Motor neuron (in vitro differentiated cells): ENCODE measurements at places on chromosomes 2 and 18. TPM values are rescaled to one million over a fixed set of nuclear protein-coding genes. Genes with fewer than 3 reads are reported as not detected.

- ATAC-seq = peak; percentile 28
Measured at GRCh38 chr18:78998371-78999071, 18.9 kb downstream of the SALL3 start.

DNA sequence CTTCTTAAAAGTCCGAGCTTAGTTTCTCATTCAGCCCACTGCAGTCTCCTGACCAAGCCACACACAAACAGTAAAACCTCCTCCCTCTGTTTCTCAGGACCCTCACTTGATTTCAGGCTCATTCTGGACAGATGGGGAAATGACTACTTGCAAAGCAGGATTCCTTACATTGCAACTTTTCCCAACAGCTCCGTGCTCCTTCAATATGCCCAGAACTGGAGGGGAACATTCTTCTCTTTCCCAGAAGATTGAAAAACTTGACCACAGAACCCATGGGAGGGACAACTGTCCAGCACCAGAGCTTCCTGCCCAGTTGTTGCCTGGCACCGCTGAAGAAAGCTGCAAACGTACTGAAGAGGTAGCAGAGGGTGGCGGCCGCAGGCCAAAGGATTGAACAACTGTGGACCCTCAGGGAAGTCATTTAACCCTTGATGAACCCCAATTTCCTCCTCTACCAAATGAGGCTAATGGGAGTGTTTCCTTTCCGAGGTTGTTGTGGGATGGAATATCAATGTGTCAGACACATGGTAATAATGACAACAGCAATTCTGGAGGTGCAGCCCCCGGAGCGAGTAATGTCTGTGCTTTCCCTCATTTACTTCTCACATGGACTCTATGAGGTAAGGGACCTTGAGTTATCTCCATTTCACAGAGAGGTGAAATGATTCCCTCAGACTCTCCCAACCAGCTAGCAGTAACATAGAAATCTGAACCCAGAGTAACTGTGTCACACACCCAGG lies 25.0 kb downstream of the BCL11A start:
- ATAC-seq = no peak

DNA sequence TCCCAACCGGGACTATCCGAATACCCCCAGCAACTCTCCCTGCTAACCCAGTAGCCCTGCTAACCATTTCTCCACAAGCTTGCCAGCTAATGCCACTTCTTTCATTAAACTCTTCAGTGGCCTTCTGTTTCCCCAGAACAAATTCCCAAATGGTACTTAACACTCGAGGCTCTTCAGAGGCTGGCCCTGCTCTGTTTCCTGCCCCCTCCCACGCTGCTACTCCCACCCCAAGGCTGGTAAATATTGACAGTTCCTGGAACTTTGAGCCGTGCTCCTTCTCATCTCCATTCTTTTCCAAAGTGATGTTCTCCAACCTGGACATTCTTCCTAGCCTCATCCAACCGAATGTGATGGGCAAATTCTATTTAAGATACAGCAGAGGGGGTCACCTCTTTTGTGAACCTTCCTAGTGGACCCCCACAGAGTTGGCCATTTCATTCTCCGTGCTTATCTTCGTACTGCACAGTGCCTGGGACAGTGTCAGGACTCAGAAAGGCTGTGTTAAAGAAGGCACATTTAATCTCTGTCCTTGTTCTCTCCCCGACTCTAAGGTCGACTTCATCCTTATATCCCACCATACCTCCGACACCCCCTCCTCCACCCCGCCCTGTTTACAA lies 3.2 kb upstream of the KIDINS220 start:
- ATAC-seq = no peak

DNA sequence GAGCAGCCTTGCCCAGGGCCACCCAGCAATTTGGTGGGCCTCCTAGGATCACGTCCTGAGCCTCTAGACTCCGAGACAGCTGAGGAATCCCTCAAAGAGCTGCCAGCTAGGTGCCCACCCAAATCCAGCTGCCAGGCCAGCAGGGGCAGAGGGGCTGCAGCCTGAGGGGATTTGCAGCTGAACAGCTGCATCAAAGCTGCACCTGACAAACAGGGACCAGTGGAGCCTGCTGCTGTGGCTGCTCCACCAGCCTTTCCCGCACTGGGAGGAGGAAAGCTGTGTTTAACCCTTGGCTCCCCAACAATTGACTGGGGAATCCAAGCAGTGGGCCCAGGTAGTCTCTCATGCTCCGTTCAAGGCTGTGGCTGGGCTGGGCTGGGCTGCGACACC lies 8.2 kb downstream of the ADRA2B start:
- ATAC-seq = no peak

- ATAC-seq = no peak
Measured at GRCh38 chr2:139652385-139652784, 872.2 kb upstream of the NXPH2 start.

DNA sequence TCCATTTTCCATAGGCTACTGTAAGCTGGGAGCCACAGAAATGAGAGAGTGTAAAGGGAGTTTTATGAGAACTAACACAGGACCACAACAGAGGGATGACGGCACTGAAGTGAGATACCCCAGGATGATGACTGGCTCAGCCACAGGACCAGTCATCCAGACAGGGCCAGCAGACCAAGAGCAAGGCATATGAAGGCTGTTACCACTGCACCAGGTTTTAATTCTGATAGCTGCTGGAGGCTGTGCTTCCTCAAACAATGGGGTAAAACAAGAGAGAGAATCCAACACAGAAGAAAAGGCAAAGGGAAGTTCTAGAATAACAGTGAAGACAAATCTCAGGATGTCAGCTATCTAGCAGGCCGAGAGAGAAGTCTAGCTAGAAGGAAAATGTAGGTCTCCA lies 94.9 kb downstream of the BCL2 start:
- ATAC-seq = no peak

- ATAC-seq = no peak
Measured at GRCh38 chr2:164754157-164755093, 87.2 kb downstream of the COBLL1 start.

DNA sequence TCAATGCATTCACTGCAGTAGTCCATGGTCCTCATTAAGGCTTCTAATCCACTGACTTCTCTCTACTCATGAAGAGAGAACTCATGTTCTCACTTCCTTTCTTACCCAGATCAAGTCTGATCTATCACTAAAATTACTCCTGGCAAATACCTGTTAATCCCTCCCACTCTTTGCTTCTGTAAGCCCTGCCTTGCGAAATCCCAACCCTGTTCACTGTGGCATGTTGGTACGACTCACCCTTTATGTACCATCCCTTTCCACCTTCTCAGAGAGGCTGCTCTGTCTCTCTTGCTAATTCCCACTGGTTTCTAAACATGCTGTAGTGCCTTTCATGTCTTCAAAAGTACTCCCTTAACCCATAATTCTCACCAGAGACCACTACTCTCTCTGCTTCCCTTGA lies 272.2 kb upstream of the ACVR2A start:
- no peak for ATAC-seq

DNA sequence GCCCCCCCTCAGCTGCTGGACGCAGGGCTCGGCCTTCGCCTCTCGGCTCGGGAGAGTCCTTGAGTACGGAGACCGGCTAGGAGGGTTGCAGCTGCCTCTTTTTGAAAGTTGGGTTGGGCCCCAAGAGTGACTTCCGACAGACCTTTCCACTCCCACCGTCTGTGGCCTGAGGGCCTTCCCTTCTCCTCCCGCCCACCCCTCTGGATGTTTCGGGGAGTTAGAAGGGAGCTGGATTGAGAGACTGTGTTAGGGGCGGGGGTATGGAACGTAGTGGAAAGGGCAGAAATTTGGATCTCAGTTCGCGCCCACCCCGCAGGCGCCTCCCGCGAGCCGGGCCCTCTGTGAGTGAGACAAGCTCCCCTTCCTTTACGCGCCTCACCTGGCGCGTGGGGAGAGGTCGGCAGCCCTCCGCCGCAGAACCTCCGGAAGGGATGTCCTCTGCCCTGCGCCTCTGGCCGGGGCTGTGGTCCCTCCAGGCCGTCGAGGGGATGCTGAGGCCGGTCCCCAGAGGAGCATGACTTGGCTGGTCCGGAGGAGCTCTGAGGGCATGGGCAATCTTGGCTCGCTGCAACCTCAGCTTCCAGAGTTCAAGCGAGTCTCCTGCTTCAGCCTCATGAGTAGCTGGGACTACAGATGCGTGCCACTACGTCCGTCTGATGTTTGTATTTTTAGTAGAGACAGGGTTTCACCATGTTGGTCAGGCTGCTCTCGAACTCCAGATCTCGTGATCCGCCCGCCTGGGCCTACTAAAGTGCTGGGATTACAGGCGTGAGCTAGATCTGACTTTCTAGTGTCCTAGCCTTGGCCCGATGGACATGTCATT lies 15.9 kb downstream of the C2orf74 start:
- ATAC-seq = no peak

DNA sequence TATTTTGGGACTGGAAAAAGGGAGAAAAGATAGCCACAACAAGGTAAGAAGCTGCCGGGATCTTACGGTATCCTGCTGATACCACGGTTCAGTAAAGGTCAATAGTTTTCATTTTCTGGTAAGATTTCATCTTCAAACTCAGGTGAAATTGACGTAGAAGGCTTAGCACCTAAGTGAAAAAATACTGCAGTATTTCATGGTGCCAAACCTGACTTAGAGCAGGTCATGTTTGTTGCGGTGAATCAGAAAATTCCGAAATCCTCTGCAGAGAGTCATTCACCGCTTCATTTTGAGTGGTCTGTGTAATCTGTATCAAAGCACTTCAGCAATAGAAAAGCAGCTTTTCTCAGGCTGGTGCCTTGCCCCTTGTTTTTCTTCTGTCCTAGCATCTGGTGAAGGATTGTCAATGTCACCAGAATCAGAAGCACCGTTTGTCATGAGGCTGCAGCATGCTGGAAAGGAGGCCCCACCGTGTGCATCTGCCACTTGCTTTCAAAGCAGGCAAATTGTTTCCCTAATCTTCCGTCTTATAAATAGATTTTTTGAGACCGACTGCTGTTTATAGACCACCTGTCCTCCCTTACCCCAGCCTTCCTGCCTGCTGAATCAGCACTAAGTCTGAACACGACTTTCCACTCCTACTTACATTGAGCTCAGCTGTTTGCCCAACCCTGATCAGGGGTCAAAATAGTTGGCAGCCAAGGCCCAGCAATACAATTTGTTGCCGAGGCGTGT lies 156.3 kb downstream of the EML6 start:
- ATAC-seq = no peak

DNA sequence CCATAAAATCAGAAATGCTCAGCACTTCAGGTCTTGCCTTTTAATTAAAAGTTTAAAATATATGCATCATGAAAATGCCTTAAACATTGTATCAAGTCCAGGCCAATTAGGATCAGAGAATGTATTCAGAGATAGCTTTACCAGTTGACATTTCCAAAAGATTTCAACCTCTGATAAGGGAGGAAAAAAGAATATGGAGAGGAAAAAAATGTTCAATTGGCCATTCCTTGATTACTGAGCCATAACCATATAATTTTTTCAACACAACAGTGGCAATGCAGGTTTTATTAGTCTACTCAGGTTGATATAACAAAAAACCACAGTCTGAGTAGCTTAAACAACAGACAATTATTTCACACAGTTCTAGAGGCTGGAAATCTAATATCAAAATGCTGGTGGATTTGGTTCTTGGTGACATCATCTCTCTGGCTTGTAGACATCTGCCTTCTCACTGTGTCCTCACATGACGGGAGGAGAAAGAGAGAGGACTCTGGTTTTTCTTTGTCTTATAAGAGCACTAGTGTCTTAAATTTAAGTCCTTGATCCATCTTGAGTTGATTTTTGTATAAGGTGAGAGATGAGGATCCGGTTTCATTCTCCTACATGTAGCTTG lies 111.9 kb downstream of the IRS1 start:
- no peak for ATAC-seq

DNA sequence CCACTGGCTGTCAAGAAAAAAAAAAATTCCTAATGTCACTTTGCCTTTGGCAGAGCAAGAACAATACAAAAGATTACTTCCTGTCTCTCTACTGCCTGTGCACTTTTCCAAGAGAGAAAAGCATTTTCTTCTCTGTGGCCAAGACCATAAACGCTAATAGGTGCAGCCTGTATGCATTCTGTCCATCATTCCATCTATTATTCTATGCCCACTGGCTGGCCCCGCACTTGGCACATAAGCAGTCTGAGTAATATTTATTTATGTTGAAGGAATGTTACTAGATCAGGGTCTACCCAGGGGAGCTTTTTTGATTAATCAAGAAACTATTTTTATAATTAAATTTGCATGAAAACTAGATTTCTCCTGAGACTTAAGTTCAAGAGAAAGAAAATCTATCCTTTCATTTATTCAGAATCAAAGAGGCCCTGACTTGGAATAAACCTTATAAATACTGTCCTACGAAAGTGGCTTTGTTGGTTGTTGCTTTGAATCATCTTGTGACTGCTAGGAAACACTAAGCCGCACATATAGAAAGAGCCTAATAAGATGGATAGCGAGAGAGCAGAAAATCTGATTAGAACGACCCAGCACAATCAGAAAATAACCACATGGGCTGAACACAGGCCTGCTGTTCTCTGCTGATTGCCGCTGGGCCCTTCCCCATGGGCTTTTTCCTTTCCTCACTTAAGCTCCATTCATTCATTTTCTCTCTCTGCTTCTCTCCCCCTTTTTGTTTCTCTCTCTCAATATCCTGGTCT lies 59.4 kb downstream of the MMADHC start:
- ATAC-seq = peak; percentile 47

DNA sequence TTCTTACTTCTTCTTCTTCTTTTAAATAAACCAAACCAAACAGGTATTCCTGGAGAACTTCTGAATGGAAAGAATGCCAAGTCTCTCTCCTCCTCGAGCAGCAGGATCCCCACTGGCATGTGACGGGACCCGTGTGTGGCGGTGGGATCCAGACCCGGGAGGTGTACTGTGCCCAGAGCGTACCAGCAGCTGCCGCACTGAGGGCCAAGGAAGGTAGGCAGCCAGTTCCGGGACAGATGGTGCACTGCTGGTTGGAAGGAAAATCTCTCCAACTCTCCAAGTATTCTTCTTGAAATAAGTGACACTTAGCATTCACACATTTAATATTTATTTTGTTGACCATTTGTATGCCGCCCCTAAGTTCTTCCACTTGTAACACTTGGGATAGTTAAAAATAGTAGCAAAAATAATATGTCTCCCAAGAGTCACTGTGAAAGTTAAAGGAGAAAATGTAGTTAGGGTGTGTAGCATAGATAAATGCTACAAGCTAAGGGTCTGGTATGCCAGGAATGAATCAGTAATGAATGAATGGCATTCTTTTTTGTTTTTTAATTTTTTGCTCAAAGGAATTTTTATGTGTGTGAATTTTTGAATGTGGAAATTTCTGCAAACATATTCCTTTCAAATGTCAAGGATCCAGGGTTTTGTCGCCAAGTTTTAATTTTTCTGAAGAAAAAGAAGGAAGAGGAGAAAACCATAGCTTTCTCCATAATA lies 349.9 kb downstream of the THSD7B start:
- no peak for ATAC-seq

GRCh38 chr18:26771524-26771923 lies 94.0 kb downstream of the AQP4 start:
- ATAC-seq = peak; percentile 49

UPP2 gene
- total RNA-seq = 0.47 and 0.58 TPM in 2 replicates

SAP130 gene
- total RNA-seq = 13.3 and 15.0 TPM in 2 replicates

SERPINB3 gene
- total RNA-seq = not detected in 2 replicates

EMILIN1 gene
- 21.9 and 33.8 TPM in 2 replicates for total RNA-seq

CYRIA gene
- 0.15 and 0.99 TPM in 2 replicates for total RNA-seq

NTSR2 gene
- total RNA-seq = 0.34 TPM in 1 of 2 replicates, not detected in the other

SNTG2 gene
- 1.2 and 1.3 TPM in 2 replicates for total RNA-seq

AMMECR1L gene
- total RNA-seq = 9.5 and 11.1 TPM in 2 replicates

SULT1C2 gene
- 1.9 and 2.0 TPM in 2 replicates for total RNA-seq

PMAIP1 gene
- 5.5 and 6.9 TPM in 2 replicates for total RNA-seq

RUFY4 gene
- 0.38 and 0.41 TPM in 2 replicates for total RNA-seq

GALNT14 gene
- 0.21 TPM in 1 of 2 replicates, not detected in the other for total RNA-seq
